ENCODE measurements at places on chromosomes 1 and 21.

GRCh38 chr1:187985897-187986654, 1157.3 kb downstream of the PLA2G4A start:
- no peaks in the 10 kb centered on the region for H3K36me3 ChIP-seq
- no peak overlapping the region for H3K27ac ChIP-seq
- DNase-seq: no peak
- H3K4me1 ChIP-seq: no peaks in the 10 kb centered on the region

DNA sequence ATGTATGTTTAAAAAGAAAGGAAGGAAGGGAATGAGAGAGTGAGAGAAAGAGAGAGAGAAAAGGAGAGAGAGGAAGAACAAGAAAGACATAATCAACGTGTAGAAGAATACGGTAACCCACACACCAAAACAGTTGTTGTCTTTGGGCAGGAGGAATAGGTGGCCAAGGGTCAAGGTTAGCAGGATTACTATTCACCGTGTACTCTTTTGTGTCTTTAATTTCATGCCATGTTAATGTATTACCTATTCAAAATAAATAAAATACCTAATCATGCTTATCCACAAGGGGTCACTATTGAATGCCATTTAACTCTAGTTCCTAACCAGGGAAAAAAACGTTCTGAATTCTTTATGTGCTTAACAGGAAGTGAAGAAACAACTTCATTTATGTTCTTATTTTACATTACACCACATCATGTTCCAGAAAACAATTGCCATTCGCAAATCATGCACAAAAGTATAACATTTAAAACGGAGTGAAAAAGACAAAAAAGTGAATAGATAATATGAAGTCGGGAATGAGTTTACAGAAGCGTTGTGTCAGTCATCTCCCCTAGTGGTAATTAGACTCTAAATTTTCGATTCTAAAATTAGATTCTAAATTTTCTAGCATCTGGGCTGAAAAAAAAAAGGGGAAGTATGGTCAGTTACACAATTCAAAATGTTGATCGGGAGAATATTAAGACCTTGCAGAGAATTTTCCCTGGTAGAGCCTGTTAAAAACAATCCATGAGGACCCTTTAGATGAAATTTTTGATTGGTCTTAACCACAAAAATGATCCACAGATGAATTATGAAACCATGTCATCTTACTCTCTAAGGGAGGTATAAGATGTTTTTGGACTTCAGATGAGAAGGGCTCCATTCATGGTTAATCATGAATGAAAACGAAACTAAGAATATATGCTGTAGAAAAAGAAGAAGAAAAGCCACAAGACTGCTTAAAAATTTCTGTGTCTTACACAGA, 700 bp upstream of the KMO start:
- no peak overlapping the region for H3K27ac ChIP-seq
- no peaks in the 10 kb centered on the region for H3K36me3 ChIP-seq
- peak; percentile 63 for DNase-seq

GRCh38 chr21:26061437-26061836, 109.1 kb downstream of the APP start:
- H3K27me3 ChIP-seq: no peaks in the 10 kb centered on the region
- H3K27ac ChIP-seq: no peak overlapping the region

- DNase-seq: no peak
- H3K36me3 ChIP-seq: no peaks in the 10 kb centered on the region
Measured at GRCh38 chr1:7768583-7768982, 2.5 kb upstream of the VAMP3 start.

DNA sequence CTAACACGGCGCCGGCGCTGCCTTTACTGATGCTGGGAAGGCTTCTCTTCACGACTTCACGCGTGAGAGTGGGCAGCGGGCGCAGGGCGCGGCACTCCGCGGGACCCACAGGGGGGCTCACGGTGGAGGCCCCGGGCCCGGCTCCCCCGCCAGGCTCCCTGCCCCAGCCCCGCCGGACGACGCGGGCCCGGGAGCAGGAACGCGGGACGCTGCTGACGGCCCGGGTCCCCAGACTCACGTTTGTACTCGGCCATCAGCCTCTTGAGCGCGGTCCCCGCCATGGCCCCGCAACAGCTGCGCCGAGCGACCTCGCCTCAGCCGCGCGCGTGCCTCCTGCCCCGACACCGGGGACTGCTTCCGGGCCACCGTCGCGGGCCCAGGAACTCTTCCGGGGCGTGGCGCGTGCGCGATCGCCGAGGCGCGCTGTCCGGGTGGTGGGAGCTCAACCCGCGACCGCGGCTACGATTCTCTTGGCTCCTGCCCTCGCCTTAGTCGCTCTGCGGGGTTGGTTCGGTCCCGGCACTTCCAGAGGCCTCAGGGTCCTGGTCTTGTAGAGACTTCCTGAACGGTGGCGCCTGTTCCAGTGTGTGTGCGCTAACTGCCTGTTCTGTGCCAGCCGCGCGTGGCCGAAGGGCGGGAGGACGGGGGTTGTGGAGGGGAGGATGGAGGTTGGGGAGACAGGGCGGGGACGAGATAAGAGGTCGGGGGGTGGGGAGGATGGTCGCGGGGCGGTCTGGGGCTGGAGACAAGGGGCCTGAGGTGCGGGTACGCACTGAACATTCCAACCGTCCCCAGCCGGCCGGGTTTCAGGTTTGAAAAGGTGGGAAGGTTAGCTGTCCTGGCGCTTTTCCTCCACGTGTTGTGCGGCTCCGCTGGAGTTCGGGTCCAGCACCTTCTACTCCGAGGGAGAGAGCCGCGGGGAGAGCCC, at the start of gene UBE2G2:
Gene UBE2G2, minus strand, starts transcription at position 353 of the 928 bp plus-strand sequence. Its CDS starts 72 bp downstream, at position 281.
- peak; percentile 85 for DNase-seq
- peak within 1 kb of the TSS; percentile 86 for H3K4me3 ChIP-seq
- no peaks in the 10 kb centered on the region for H3K36me3 ChIP-seq

DNA sequence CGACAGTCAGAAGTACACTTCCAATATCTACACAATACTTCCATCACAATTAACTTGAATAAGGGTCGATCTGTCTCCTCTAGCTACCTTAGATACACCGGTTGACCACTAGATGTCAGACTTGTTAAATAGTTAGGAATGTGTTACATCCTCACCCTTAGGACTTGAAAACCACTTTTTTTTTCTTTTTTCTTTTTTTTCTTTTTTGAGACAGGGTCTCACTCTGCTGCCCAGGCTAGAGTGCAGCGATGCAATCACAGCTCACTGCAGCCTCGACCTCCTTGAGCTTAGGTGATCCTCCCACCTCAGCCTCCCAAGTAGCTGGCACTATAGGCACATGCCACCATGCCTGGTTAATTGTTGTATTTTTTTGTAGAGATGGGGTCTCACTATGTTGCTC, 120.4 kb upstream of the GREM2 start:
- no peaks in the 10 kb centered on the region for H3K36me3 ChIP-seq
- H3K27me3 ChIP-seq: no peaks in the 10 kb centered on the region
- H3K27ac ChIP-seq: no peak overlapping the region
- no peaks in the 10 kb centered on the region for H3K4me1 ChIP-seq
- H3K4me3 ChIP-seq: no peak overlapping the region
- peak; percentile 79 for DNase-seq

DNA sequence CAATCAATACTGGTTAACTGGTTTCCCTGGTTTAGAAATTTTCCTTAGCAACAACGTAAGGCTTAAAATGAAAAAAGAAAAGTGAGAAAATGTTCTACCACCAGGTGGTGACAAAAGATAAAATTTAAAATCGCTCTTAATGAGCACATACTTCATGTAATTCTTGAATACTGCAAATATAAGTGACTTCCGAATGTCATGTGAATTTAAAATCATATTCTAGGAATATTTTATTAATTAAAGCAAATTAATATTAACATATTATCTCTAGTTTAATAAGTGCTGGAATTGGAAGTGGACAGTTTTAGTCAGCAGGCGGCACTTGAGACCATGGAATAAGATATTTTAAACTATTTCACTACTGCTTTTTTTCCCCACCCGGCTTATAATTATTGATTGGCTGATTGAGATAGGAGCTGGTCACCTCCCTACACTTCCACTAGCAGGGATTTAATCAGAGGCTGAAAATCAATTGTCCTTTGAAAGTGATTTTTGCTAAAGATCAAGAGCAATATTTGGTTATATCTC, 5.0 kb upstream of the ADAMTS1 start:
- peak; percentile 61 for DNase-seq
- no peak overlapping the region for H3K4me3 ChIP-seq
- no peaks in the 10 kb centered on the region for H3K27me3 ChIP-seq
- peaks cover 3% of the 10 kb centered on the region for H3K4me1 ChIP-seq
- no peaks in the 10 kb centered on the region for H3K36me3 ChIP-seq

- H3K4me1 ChIP-seq: no peaks in the 10 kb centered on the region
- H3K4me3 ChIP-seq: no peak overlapping the region
- DNase-seq: peak; percentile 87
- no peak overlapping the region for H3K27ac ChIP-seq
- H3K36me3 ChIP-seq: no peaks in the 10 kb centered on the region
- H3K27me3 ChIP-seq: no peaks in the 10 kb centered on the region
Measured at GRCh38 chr1:179586107-179586823, 5.4 kb upstream of the TDRD5 start.

DNA sequence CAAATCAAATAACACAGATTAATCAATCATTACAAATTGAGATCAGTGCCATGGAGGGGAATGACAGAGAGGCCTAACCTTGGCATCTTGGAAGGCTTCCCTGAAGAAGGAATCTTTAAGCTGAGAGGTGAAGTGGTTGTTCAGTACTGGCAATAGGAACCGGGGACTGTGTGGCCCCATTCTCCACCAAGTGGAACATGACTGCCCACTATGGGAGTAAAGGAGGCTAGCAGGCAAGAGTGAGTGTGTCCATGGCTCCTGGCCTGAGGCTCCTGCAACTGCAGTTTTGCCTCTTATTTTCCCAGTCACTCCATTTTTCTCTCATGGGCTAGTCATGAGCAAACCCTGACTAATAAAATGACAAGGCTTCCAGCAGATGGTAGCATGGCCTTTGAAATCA, 112.2 kb upstream of the GJB5 start:
- H3K27me3 ChIP-seq: no peaks in the 10 kb centered on the region
- no peaks in the 10 kb centered on the region for H3K36me3 ChIP-seq
- DNase-seq: peak; percentile 48
- H3K27ac ChIP-seq: no peak overlapping the region
- H3K4me1 ChIP-seq: no peaks in the 10 kb centered on the region

GRCh38 chr1:196669693-196670092, 17.9 kb downstream of the CFH start:
- H3K4me1 ChIP-seq: no peaks in the 10 kb centered on the region
- H3K4me3 ChIP-seq: no peak overlapping the region
- DNase-seq: no peak
- no peak overlapping the region for H3K27ac ChIP-seq

- H3K27me3 ChIP-seq: no peaks in the 10 kb centered on the region
- H3K4me1 ChIP-seq: no peaks in the 10 kb centered on the region
- no peak overlapping the region for H3K27ac ChIP-seq
- H3K4me3 ChIP-seq: no peak overlapping the region
Measured at GRCh38 chr1:168498956-168499687, 44.7 kb downstream of the XCL2 start.

DNA sequence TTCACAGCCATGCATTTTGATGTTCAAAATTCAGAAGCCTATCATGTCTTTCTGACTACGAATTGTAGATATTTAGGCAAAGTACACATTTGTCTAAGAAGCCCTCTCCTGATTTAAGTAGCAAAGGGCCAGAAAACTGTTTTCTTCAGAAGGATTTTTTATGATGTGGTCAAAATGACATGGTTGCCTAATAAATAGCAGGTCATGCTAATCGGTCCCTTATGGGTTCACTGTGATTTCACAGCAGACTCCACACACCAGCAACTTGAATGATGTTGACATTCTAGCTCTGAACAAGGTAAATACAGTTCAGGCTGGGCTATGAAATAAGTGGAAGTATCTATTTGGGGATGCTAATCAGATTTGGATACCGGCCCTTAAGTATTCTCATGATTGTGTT, 178.7 kb upstream of the DPYD start:
- no peak for DNase-seq
- no peaks in the 10 kb centered on the region for H3K27me3 ChIP-seq
- no peaks in the 10 kb centered on the region for H3K4me1 ChIP-seq
- no peaks in the 10 kb centered on the region for H3K36me3 ChIP-seq

DNA sequence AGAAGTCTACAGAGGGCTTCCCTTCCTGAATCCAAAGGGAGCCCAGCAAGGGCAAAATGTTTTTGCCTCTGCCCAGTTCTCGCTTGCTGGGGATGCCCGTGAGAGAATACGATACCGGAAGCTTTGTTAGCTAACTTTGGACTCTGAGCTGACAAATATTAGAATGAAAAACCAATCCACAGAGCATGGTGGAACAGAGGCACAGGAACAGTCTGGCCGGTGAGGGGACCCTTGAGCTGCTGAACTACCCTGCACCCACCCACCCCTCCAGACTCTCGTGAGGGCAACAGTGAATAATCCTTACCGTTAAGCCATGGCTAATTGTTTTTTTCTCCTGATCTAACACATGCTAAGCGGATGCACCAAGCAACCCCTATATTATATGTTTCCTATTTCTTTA, 76.3 kb upstream of the AKT3 start:
- no peak overlapping the region for H3K4me3 ChIP-seq
- peaks cover 12% of the 10 kb centered on the region for H3K4me1 ChIP-seq
- peak overlapping the region; percentile 45 for H3K27ac ChIP-seq
- H3K27me3 ChIP-seq: no peaks in the 10 kb centered on the region
- no peak for DNase-seq

GRCh38 chr1:63407002-63407401, 39.6 kb downstream of the ALG6 start:
- no peak for DNase-seq
- H3K4me3 ChIP-seq: no peak overlapping the region
- H3K27ac ChIP-seq: no peak overlapping the region
- no peaks in the 10 kb centered on the region for H3K36me3 ChIP-seq
- H3K4me1 ChIP-seq: no peaks in the 10 kb centered on the region

GRCh38 chr1:38818175-38818976, 41.2 kb downstream of the RRAGC start:
- no peaks in the 10 kb centered on the region for H3K4me1 ChIP-seq
- H3K27ac ChIP-seq: peak overlapping the region; percentile 42
- H3K36me3 ChIP-seq: no peaks in the 10 kb centered on the region

DNA sequence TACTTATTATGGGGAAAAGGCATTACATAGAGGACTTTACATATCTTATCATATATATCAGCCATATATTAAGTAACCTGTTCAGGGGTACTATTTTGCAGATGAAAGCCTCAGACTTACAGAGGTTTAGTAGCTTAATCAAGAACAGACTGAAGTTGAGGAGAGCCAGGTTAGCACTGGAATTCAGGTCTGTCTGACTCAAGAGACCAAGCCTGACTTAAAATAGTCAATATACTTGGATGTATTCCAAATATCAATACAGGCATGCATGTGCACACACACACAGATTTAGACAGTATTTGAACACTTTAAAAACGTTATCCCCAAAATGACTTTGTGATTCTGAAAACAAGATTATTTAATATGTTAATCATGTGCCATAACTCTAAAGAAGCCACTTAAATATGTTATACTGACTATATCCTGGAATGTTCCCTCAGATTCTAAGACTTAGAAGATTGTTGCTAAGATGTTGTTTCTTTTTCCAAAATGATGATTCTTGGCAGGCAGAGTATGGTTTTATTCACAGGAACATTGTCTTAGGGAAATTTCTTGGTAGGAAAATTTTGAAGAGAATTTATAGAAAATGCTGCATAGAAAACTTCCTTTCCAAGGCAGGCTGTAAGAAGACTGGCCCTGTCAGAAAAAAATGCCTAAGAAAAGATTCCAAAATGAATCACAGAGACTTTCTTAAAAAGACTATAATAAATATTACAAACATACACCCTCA, 61.6 kb downstream of the ADAMTS1 start:
- H3K4me3 ChIP-seq: no peak overlapping the region
- DNase-seq: no peak
- H3K27ac ChIP-seq: no peak overlapping the region
- H3K4me1 ChIP-seq: no peaks in the 10 kb centered on the region

GRCh38 chr1:71273334-71273733, 192.5 kb upstream of the ZRANB2 start:
- no peak for DNase-seq
- H3K4me3 ChIP-seq: no peak overlapping the region
- H3K27me3 ChIP-seq: no peaks in the 10 kb centered on the region
- H3K4me1 ChIP-seq: no peaks in the 10 kb centered on the region
- H3K36me3 ChIP-seq: no peaks in the 10 kb centered on the region
- no peak overlapping the region for H3K27ac ChIP-seq
